ENCODE measurements at places on chromosomes 3 and 15. TPM values are rescaled to one million over a fixed set of nuclear protein-coding genes. Genes with fewer than 3 reads are reported as not detected.

DNA sequence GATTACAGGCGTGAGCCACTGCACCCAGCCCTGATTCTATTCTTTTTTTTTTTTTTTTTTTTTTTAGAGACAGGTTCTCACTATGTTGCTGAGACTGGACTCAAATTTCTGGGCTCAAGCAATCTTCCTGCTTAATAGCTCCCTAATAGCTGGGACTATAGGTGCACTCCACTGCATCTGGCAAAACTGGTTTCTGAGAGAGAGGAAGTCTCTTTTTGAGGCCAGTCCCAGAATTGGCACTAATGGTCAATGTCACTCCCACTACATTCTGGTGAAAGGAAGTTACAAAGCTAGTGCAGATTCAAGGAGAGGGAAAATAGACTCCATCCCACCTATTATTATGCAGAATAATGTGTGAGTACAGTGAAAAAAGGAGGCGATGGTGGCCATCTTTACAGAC is 5.8 kb upstream of the TGFBR2 start:
- DNase-seq: no peak
- H3K36me3 ChIP-seq: no peaks in the 10 kb centered on the region
- no peak overlapping the region for H3K4me3 ChIP-seq

DNA sequence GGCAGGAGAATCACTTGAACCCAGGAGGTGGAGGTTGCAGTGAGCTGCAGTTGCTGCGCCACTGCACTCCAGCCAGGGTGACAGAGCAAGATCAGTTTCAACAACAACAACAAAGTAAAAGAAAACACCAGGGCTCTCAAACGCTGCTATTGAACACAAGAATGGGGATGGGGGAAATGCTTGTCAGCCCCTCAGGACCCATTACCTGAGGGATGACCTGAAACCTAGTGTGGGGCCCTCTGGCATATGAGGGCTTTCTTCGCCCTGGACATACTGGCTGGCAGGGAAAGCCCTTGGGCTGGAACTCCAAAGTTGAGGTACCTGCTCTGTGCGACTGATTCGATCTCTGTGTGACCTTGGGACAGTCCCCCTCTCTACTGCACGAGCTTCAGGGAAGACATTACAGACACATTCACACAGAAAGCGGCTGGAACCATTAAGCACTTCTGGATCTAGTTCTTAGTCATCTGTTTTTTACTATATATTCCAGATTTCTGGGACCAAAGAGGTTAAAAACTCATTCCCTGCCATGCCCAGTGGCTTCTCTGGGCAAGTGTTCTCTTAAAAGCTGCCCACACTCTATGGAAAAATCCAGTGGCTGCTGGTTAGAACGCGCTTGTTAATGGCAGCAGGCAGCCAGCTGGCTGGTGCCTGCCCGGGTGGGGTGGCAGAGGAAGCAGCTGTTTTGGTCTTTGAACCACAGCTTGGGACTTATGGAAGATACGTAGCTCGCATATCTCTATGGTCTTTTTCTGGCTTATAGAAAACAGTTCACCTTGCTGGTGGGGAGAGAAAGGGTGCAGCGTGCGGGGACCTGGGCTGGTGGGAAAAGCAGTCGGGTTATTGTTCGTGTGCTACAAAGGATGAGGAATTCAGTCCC is 57.2 kb downstream of the ATP1B3 start:
- H3K4me3 ChIP-seq: no peak overlapping the region
- H3K36me3 ChIP-seq: no peaks in the 10 kb centered on the region
- DNase-seq: no peak
- H3K4me1 ChIP-seq: no peaks in the 10 kb centered on the region
- no peaks in the 10 kb centered on the region for H3K27me3 ChIP-seq
- no peak overlapping the region for H3K27ac ChIP-seq

GRCh38 chr3:127716384-127716783 is 43.6 kb downstream of the ABTB1 start:
- DNase-seq: no peak
- H3K27me3 ChIP-seq: no peaks in the 10 kb centered on the region
- H3K36me3 ChIP-seq: peaks cover 22% of the 10 kb centered on the region
- H3K27ac ChIP-seq: no peak overlapping the region

GRCh38 chr3:51938780-51939425 is 2.8 kb downstream of the RRP9 start:
- H3K27ac ChIP-seq: no peak overlapping the region
- H3K36me3 ChIP-seq: peaks cover 41% of the 10 kb centered on the region
- H3K4me1 ChIP-seq: peaks cover 13% of the 10 kb centered on the region
- H3K27me3 ChIP-seq: no peaks in the 10 kb centered on the region
- H3K4me3 ChIP-seq: no peak overlapping the region
- no peak for DNase-seq

- H3K4me1 ChIP-seq: no peaks in the 10 kb centered on the region
- no peak for DNase-seq
- H3K27ac ChIP-seq: no peak overlapping the region
- H3K36me3 ChIP-seq: no peaks in the 10 kb centered on the region
These were observed 34.6 kb downstream of the GASK1A start for GRCh38 chr3:43013743-43014155.

DNA sequence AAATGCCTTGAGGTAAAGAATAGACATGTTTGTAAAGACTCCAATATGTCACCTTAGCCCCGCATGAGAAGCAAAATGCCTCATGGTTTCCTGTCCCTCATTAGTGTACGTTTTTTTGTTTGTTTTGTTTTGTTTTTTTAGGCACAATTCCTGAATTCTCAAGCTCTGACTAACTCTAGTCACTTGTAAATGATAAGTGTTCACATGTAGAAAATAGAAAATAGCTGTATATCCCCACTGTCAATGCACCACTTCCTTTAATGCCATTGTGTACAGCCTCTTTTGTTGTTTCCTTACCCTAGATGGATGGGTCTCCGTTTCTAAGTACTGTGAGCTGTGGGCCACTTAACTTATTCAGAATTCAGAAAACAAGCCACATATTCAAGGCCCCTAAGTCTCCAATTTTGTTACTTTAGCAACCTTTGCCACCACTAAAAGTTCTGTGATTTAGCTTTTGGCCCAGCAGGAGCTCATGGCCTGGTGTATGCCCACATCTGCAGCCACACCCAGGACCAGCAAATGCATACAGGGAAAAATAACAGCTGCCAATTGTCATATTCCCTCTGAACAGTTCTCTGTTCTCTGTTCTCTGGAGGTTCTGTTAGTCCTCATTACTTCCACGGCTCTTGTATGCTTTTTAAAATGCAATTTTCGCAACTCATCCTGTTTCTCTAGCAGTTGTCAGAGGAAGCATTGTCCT is 655.5 kb downstream of the GBE1 start:
- no peak for DNase-seq
- no peaks in the 10 kb centered on the region for H3K36me3 ChIP-seq
- H3K4me3 ChIP-seq: no peak overlapping the region
- H3K27me3 ChIP-seq: no peaks in the 10 kb centered on the region
- no peaks in the 10 kb centered on the region for H3K4me1 ChIP-seq
- H3K27ac ChIP-seq: no peak overlapping the region

GRCh38 chr15:79967298-79968182 is 3.5 kb downstream of the BCL2A1 start:
- no peak overlapping the region for H3K4me3 ChIP-seq
- H3K27ac ChIP-seq: no peak overlapping the region
- no peak for DNase-seq

DNA sequence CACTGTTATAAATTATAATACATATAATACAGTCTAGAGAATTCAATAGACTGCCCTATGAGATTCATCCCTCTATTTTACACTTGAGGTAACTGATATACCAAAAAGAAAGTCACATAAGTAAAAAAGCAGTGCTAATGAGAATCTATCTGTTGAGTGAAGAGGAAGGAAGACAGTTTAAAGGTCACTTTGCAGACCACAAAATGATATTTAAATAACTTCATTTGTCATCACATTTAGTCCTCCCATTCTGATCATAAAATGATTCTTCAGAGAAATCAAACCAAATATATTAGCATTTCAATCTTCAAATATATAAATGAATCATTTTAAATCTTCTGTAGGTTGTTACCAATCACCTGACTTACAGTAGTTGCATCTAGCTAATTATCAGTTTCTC is 60.5 kb upstream of the CCDC50 start:
- no peaks in the 10 kb centered on the region for H3K36me3 ChIP-seq
- no peak for DNase-seq
- H3K4me1 ChIP-seq: no peaks in the 10 kb centered on the region
- peaks cover 1% of the 10 kb centered on the region for H3K27me3 ChIP-seq

DNA sequence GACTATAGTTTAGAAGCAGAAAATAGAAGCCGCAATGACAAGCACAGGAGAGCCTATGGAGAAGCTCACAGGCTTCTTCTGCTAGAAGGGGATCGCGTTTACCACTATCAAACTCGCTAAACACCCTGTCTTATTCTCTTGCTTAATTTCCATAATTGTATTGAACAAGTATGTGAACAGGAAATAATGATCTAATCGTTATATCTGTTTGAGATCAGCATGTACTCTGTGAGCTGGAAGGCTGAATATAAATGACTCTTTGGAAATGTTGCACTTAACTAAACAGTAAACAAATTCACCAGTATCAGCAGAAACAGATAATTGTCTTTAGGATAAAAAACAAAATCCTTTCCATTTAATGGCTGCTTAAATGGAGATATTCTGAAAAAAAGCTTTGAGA is 15.0 kb downstream of the NEK10 start:
- H3K36me3 ChIP-seq: no peaks in the 10 kb centered on the region
- DNase-seq: no peak
- H3K4me3 ChIP-seq: no peak overlapping the region
- H3K4me1 ChIP-seq: no peaks in the 10 kb centered on the region
- H3K27me3 ChIP-seq: no peaks in the 10 kb centered on the region
- H3K27ac ChIP-seq: no peak overlapping the region

DNA sequence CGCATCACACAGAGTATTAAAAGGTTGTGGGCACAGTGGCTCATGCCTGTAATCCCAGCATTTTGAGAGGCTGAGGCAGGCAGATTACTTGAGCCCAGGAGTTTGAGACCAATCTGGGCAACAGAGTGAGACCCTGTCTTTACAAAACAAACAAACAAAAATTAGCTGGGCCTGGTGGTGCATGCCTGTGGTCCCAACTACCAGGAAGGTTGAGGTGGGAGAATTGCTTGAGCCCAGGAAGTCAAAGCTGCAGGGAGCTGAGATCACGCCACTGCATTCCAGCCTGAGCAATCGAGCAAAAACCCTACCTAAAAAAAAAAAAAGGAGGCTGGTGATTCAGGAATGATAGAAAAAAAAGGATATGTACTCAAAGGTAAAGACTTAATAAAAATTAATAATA is 28.2 kb upstream of the ST6GAL1 start:
- no peak for DNase-seq
- no peaks in the 10 kb centered on the region for H3K4me1 ChIP-seq
- 0 out of 2 replicates have a peak, but pooled peaks cover 1% of the 10 kb centered on the region for H3K27me3 ChIP-seq
- no peak overlapping the region for H3K4me3 ChIP-seq

- DNase-seq: no peak
- no peak overlapping the region for H3K27ac ChIP-seq
- no peaks in the 10 kb centered on the region for H3K27me3 ChIP-seq
- H3K4me3 ChIP-seq: no peak overlapping the region
These were observed 170.9 kb upstream of the NR2E3 start for GRCh38 chr15:71639471-71639870.

- H3K27me3 ChIP-seq: no peaks in the 10 kb centered on the region
- H3K27ac ChIP-seq: no peak overlapping the region
These were observed 118.3 kb downstream of the OSBPL10 start for GRCh38 chr3:31862666-31863279.

DNA sequence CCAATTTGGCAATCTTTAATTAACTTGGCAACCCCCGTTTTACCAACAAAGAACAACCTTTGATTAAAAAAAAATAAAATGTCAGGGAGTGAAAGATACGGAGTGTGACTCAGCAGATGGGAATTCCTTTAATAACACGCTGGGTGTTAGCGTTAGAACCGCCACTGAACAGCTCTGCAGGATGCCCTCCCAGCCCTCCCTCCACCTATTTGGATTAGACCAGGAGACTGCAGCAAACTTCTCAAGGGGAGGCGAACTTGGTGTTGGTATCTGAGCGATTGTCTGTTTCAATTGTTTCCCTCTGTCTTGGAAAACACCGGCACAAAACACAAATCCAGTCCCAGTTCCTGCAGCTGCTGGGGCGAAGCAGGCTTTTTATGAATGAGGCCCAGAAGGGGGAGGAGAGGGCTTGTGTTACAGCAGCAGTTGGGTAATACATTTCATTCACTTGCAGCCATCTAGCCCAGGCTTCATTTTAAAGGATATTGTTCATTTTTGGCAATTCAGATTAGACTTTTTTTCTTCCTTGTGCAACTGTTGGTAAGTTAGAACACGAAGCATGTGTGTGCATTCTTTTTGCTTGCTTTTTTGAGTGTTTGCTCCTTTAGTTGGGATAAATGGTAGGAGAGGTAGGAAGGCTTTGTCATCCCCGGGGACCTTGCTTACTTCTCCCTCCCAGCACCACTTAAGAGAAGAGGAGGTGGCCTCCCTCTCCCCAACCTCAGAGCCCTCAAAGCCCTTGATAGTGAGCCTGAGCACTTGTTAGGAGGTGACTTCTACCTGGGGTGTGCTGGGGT is 152.3 kb downstream of the IGF1R start:
- H3K4me3 ChIP-seq: no peak overlapping the region
- no peaks in the 10 kb centered on the region for H3K36me3 ChIP-seq
- H3K4me1 ChIP-seq: peaks cover 26% of the 10 kb centered on the region
- H3K27me3 ChIP-seq: no peaks in the 10 kb centered on the region
- peak overlapping the region; percentile 24 for H3K27ac ChIP-seq
- DNase-seq: peak; percentile 86

DNA sequence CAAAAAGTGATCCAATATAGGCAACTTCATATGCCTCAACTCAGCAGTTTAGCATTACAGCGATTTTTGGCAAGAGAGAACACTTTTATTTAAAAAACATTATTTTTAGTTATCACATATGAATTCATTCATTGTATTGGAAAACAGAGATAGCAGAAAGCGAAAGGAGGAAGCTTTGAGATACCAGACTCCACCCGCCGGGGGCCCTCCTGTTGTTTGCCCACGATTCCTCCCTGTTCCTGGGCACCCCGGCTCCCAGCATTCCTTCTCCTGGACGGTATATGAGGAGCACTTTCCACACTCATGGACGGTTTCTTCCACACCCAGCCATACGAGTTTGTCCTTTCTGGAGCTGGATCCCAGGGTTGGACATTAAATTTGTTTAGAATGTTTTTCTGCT is 18.2 kb downstream of the APBA2 start:
- no peak for DNase-seq
- no peaks in the 10 kb centered on the region for H3K36me3 ChIP-seq
- no peaks in the 10 kb centered on the region for H3K27me3 ChIP-seq
- no peak overlapping the region for H3K27ac ChIP-seq

DNA sequence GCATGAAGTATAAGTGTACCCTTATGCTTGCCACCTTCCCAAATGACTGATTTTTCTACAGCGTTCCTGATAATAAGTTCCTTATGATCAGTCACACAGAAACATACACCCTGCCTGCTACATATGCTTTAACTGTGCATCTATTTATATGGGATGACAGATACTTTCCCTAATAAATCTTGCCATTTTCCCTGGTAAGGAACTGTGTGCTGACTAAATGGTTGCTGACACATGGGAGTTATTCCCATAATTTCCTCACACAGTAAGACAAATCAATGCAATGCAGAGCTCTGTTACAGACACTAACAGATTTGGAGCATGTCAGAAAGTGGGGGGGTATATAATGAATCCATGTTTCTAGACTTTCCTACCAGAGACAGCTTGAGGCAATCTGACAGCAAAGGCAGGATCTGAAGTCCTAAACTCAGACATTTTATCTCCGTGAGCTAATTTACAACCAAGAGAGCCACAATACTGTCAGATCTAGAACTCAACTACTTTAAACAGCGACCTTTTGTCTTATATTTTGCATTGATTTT is 86.9 kb upstream of the TCF12 start:
- H3K4me3 ChIP-seq: no peak overlapping the region
- no peak for DNase-seq

Gene CGNL1
- under 0.01 TPM for total RNA-seq

Gene GTF2E1
- 18.5 TPM for total RNA-seq

Gene GRAMD2A
- total RNA-seq: under 0.01 TPM

Gene KNG1
- total RNA-seq: not detected

Gene WWTR1
- total RNA-seq: 30.3 TPM

Gene LTF
- total RNA-seq: not detected

Gene CLDN18
- not detected for total RNA-seq
